NB4 (cell line): ENCODE measurements at places on chromosomes 12 and 14.

- no peak for DNase-seq
These were observed 3.5 kb upstream of the SENP1 start for GRCh38 chr12:48109424-48109823.

GRCh38 chr12:22209422-22209821 is 125.1 kb downstream of the ST8SIA1 start:
- DNase-seq, result no peak

- DNase-seq, result no peak
These were observed 14.1 kb downstream of the ABCD2 start for GRCh38 chr12:39605501-39605900.

DNA sequence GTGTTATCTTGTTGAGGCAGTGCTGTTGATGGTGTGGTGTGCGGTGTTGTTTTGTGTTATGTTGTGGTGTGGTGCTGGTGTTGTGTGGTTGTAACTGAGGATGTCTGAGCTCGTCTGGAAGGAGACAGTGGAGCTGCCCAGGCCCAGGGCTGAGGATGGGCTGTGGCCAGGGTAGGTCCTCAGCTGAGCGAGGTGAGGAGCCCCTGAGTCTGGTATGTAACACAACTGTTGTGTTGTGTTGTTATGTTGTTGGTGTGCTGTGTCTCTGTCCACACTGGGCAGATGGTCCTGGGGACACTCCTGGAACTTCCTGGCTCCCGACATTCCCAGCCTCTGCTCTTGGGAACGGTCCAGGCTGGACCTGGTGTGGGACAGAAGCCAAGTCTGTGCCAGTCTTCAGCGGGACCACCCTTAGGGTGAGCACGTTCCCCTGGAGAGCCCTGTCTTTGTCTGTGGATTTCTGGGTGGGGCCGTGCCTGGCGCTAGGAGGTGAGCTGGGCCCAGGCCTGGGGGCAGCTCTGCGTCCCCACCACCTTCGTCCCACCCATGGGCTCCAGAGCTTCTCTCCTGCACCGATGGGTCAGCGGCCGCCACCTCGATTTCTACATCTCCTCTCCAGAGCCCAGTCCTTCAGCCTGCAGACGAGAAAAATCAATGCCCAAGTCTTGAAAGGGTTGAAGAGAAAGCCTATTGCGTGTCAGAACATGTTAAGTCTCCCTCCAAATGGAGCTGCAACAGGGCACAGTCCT is 27.4 kb upstream of the SFSWAP start:
- no peak for DNase-seq

- no peak for DNase-seq
These were observed 1086.9 kb downstream of the TMEM121 start for GRCh38 chr14:106613256-106613655.

GRCh38 chr14:53525608-53526007 is 372.5 kb upstream of the DDHD1 start:
- no peak for DNase-seq

DNA sequence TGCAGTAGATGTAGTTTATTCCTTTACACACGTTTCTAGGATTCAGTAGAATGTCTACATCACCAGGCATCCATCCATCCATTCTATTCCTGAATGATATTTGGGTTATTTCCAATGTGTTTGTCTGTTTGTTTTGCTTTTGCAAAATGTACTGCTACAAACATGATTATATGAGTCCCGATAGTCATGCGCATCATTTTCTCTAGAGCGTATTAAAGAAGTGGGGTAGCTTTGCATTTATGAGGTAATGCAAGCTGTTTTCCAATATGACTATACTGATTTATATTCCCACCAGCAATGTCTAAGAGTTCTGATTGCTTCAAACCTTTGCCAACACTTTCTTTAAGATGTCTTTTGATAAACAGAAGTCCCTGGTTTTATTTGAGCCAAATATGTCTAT is 253.2 kb downstream of the NOVA1 start:
- no peak for DNase-seq

GRCh38 chr12:108414021-108414420 is 74.9 kb upstream of the CMKLR1 start:
- DNase-seq, result no peak

GRCh38 chr12:110575326-110575725 is 7.8 kb downstream of the PPTC7 start:
- DNase-seq, result peak; percentile 38

- no peak for DNase-seq
These were observed 145.0 kb downstream of the PRKCH start for GRCh38 chr14:61466249-61466904.

- no peak for DNase-seq
These were observed 140.7 kb upstream of the PRICKLE1 start for GRCh38 chr12:42730291-42730690.
